ENCODE measurements at places on chromosomes 2 and 18. TPM values are rescaled to one million over a fixed set of nuclear protein-coding genes. Genes with fewer than 3 reads are reported as not detected.

The STAT4 gene
- 3.5 TPM for total RNA-seq

The GULP1 gene
- total RNA-seq = 52.8 TPM

The IFIH1 gene
- 1.7 TPM for total RNA-seq

The EFEMP1 gene
- 47.0 TPM for total RNA-seq

The COLEC12 gene
- total RNA-seq = 0.06 TPM

The KATNAL2 gene
- 0.75 TPM for total RNA-seq

The MALT1 gene
- 11.8 TPM for total RNA-seq

The POU3F3 gene
- total RNA-seq = not detected

The FTCDNL1 gene
- total RNA-seq = 2.2 TPM

The NEU2 gene
- total RNA-seq = not detected

The FHL2 gene
- total RNA-seq = 79.0 TPM

The DNAH7 gene
- total RNA-seq = 0.93 TPM

The SRD5A2 gene
- total RNA-seq = 0.04 TPM

The TEX44 gene
- total RNA-seq = not detected

The CTLA4 gene
- not detected for total RNA-seq

The IGFBP5 gene
- 0.19 TPM for total RNA-seq

The FAM228A gene
- not detected for total RNA-seq

The LINC00305 gene
- not detected for total RNA-seq

The TIA1 gene
- 47.2 TPM for total RNA-seq

The IL36RN gene
- 0.13 TPM for total RNA-seq

The MYO7B gene
- 0.13 TPM for total RNA-seq

The IL37 gene
- not detected for total RNA-seq

Measured in A549 treated with DMSO at 1 μM for 4 hours (cell line).